ENCODE measurements at places on chromosomes 7 and 10. TPM values are rescaled to one million over a fixed set of nuclear protein-coding genes. Genes with fewer than 3 reads are reported as not detected.

SFMBT2 gene
- 0.14 TPM for total RNA-seq

FFAR4 gene
- not detected for total RNA-seq

VPS50 gene
- total RNA-seq, result 33.5 TPM

NUP205 gene
- total RNA-seq, result 56.8 TPM

KAZALD1 gene
- total RNA-seq, result 3.6 TPM

CCL26 gene
- 3.0 TPM for total RNA-seq

AVL9 gene
- total RNA-seq, result 32.4 TPM

RBM48 gene
- total RNA-seq, result 8.0 TPM

HOXA3 gene
- total RNA-seq, result 6.8 TPM

MAT1A gene
- not detected for total RNA-seq

FEZF1 gene
- total RNA-seq, result not detected

NRCAM gene
- 0.28 TPM for total RNA-seq

PLA2G12B gene
- not detected for total RNA-seq

PRTFDC1 gene
- 6.8 TPM for total RNA-seq

OGDHL gene
- 0.14 TPM for total RNA-seq

SYT15 gene
- total RNA-seq, result 0.59 TPM

AKR1C4 gene
- not detected for total RNA-seq

SMO gene
- 28.8 TPM for total RNA-seq

PROSER2 gene
- total RNA-seq, result 0.92 TPM

STARD3NL gene
- 97.9 TPM for total RNA-seq

Data from smooth muscle cell of the umbilical artery (primary cell).